ENCODE measurements at places on chromosomes 1 and 21. TPM values are rescaled to one million over a fixed set of nuclear protein-coding genes. Genes with fewer than 3 reads are reported as not detected.

RSPH1 gene
- total RNA-seq: not detected

EXTL1 gene
- not detected for total RNA-seq

DNA sequence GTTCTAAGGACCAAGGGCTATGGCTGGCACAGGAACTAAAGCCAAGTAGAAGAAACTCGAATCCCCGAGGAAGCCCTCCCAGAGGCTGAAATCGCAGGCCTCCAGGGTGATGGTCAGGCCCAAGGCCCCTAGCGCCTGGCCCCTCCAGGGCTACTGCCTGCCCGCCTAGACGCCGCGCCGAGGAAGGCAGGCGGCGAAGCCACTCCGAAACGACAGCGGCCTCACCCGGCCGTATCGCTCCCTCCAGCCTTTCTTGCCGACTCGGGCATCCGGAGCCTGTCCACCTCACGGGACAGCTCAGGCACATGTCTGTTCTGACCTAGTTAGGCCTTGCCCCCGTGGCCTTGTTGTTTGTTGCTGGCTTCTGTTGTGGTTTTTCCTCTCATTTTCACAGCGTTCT lies 9.7 kb upstream of the LHX8 start:
- no peak overlapping the region for H3K4me3 ChIP-seq
- H3K4me1 ChIP-seq: peaks cover 2% of the 10 kb centered on the region
- no peak for DNase-seq
- no peak overlapping the region for H3K27ac ChIP-seq
- peaks cover 47% of the 10 kb centered on the region for H3K27me3 ChIP-seq

- H3K27me3 ChIP-seq: peaks cover 29% of the 10 kb centered on the region
- H3K36me3 ChIP-seq: no peaks in the 10 kb centered on the region
Measured at GRCh38 chr1:31591425-31592093, 15.2 kb downstream of the TINAGL1 start.

DNA sequence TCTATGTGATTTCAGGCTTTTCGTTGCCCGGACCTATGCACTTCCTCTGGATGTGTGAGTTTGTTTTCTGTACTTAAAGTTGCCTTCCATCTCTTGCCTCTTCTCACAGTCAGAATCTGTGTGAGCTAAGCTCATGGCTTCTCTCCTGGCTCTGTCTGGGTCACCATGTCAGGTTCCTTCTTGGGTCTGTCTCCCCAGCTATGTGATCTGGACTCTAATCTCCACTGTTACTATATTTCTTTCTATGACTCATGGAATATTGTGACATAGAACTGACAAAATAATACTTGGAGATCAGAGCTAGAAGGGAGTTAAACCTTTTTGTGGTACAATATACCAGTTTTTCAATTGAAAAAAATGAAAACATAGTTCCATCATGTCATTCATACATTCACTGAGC lies 172.7 kb upstream of the FGGY start:
- no peak overlapping the region for H3K4me3 ChIP-seq
- H3K27ac ChIP-seq: no peak overlapping the region
